Activated CD4-positive, alpha-beta memory T cell treated with anti-CD3 and anti-CD28 coated beads for 36 hours (primary cell): ENCODE measurements at places on chromosomes 16 and 17.

- no peak overlapping the region for H3K27ac ChIP-seq
- H3K36me3 ChIP-seq: peaks cover 21% of the 10 kb centered on the region
- no peaks in the 10 kb centered on the region for H3K27me3 ChIP-seq
- peaks cover 14% of the 10 kb centered on the region for H3K4me1 ChIP-seq
- H3K4me3 ChIP-seq: no peak overlapping the region
Observed at GRCh38 chr17:28173031-28173561, 130.6 kb downstream of the NLK start.

- no peaks in the 10 kb centered on the region for H3K36me3 ChIP-seq
- H3K27me3 ChIP-seq: peaks cover 26% of the 10 kb centered on the region
- no peak overlapping the region for H3K4me3 ChIP-seq
Observed at GRCh38 chr17:79562931-79563210, 48.0 kb downstream of the RBFOX3 start.

DNA sequence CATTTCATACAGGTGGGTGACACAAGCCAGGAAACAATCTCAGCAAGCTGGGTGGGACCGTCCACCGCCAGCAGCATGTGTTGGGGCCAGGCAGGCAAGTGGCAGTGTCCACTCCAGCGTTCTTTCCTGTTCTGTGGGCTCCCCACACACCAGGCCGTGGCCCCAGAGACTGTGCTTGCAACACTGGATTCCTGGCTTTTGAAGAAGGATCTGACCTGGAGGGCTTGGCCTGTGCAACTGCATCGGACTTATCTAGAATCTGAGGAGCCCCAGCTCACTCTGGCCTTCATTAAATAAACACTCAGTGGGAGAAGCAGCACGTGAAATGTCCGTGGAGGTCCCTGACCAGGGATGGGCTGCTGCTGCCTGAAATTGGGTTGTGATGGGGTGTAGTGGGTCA is 3.2 kb downstream of the KSR1 start:
- H3K4me1 ChIP-seq: peaks cover 64% of the 10 kb centered on the region
- peaks cover 3% of the 10 kb centered on the region for H3K36me3 ChIP-seq
- DNase-seq: no peak
- no peak overlapping the region for H3K27ac ChIP-seq

- H3K27ac ChIP-seq: no peak overlapping the region
- H3K4me1 ChIP-seq: no peaks in the 10 kb centered on the region
- no peak overlapping the region for H3K4me3 ChIP-seq
- no peaks in the 10 kb centered on the region for H3K36me3 ChIP-seq
Observed at GRCh38 chr17:82970067-82970466, 109.3 kb upstream of the METRNL start.

DNA sequence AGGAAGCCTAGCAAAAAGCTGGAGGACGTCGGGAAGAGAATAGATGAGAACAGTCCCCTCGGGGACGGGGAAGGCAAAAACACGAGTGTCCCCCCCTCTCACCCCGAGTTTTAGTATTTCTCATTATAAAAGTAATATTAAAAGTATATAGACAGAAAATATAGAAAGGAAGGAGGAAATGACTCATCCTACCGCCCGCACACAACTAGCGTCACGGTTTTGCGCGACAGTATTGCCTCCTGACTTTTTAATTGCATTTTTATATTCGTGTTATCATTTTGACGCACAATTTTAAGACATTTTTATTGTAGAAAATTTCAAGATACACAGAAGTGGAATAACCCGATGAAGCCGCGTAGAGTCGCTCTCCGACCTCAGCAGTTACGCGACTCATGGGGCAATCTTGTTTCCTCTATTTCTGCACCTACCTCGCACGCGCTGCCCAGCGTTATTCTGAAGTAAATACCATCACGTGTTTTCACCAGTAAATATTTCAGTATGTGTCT is 652 bp upstream of the SLC25A19 start:
- peak; percentile 85 for DNase-seq
- peaks cover 27% of the 10 kb centered on the region for H3K4me1 ChIP-seq
- peak overlapping the region; percentile 100 for H3K27ac ChIP-seq
- H3K4me3 ChIP-seq: peak overlapping the region; percentile 96
- H3K36me3 ChIP-seq: peaks cover 20% of the 10 kb centered on the region

DNA sequence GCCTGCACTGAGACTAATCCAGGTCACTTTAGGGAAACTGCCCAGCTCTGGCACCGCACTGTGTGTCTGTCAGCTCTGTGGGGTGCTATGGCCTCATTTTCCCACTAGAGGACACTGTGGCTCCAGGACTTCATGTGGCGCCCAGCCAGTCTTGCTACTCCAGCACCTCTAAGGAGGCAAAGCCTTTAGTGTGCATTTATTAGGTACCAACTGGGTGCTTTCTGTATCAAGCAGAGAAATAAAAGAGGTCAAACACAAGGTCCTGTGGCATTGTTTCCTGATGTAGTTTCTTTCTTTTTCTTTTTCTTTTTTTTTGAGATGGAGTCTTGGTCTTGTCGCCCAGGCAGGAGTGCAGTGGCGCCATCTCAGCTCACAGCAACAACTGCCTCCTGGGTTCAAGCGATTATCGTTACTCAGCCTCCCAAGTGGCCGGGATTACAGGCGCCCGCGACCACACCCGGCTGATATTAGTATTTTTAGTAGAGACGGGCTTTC is 12.5 kb upstream of the RHBDL3 start:
- peaks cover 5% of the 10 kb centered on the region for H3K27me3 ChIP-seq
- no peaks in the 10 kb centered on the region for H3K36me3 ChIP-seq
- no peak overlapping the region for H3K27ac ChIP-seq
- no peaks in the 10 kb centered on the region for H3K4me1 ChIP-seq

DNA sequence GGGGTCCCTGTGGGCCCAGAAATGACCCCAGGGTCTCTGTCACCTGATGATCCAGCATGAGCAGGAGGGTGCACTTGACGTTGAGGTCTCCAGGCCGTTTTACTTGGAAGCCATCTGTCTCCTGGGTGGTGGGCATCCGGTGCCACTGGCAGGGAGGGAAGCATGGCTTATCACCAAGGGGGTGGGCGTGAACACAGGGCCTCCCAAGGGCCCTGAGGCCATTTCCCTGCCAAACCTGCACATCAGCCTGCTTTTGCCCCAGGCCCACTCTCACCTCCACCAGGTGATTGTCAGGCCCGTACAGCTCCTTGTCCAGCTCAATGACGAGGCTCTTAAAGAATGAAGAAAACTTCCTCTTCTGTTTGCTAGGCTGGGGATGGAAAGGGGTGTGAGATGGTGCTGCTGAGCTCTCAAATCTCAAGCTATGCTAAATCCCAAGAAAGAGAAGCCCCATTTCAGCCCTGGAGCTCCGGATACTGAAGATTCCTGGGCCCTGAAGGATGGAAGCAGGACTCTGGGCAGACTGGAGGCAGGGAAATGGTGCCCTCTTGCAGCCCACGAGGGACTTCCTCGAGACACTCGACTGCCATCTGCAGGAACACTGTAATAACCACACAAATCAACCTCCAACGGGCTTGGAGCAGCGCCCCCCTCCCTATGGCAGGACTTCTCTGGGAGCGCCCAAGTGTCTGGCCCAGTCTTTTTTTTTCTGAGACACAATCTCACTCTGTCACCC is 7.1 kb upstream of the FTSJ3 start:
- H3K27ac ChIP-seq: peak overlapping the region; percentile 72
- peaks cover 47% of the 10 kb centered on the region for H3K4me1 ChIP-seq
- H3K36me3 ChIP-seq: peaks cover 49% of the 10 kb centered on the region
- H3K27me3 ChIP-seq: no peaks in the 10 kb centered on the region
- peak; percentile 82 for DNase-seq

GRCh38 chr16:61654962-61655361 is 381.3 kb downstream of the CDH8 start:
- H3K36me3 ChIP-seq: no peaks in the 10 kb centered on the region
- H3K4me3 ChIP-seq: no peak overlapping the region
- H3K4me1 ChIP-seq: no peaks in the 10 kb centered on the region
- DNase-seq: no peak

GRCh38 chr16:12681653-12682052 is 122.0 kb downstream of the CPPED1 start:
- no peaks in the 10 kb centered on the region for H3K27me3 ChIP-seq
- H3K4me1 ChIP-seq: peaks cover 14% of the 10 kb centered on the region
- DNase-seq: no peak
- H3K36me3 ChIP-seq: peaks cover 2% of the 10 kb centered on the region
- no peak overlapping the region for H3K27ac ChIP-seq

DNA sequence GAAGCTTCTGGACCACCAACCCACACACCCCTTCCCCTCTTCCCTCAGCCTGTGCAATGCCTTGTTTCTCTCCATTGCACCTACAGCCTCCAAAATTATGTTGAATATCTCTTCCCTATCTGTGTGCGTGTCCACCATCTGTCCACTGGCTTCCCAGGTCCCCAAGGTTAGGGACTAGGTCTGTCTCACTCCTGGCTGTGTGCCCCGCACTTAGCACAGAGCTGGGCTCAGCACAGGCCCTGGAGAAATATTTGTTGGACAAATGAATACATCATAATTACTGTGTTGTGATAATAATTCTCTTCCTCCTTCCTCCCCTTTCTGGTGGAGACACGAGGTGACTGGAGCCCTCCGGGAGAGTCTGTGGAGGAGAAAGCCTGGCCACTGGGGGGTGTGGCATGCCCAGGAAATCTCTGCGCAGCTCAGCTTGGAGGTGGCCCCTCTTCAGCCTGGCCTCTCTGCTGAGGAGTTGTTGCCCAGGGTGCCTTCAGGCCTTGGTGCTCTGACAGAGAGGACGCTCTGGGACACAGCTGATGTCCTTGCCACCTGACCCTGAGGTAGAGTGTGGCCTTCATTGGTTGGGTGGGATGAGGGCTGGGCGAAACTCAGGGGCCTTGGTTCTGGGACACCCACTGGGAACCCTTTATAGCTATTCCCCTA is 3.3 kb upstream of the BRD7 start:
- H3K27me3 ChIP-seq: peaks cover 6% of the 10 kb centered on the region
- H3K4me3 ChIP-seq: no peak overlapping the region
- peak; percentile 20 for DNase-seq
- H3K27ac ChIP-seq: no peak overlapping the region
- H3K4me1 ChIP-seq: peaks cover 17% of the 10 kb centered on the region

DNA sequence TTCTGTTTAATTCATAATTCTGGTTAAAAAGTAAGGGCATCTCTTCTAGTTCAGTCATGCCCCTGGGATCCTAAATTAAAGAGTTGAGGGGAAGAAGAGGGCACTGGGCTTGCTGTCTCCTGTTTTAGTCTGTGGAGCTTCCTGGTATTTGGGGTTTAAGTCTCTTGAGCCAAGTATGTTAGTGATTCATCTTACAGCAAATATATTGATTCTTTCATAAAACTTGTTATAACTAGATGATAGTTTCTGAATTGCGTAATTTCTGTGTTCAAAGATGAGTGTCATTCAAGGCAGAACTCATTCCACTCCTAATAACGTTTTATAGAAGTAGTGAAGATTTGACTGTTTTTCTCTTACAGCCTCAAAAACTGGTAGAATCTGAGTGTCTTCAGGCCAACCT is 1.7 kb downstream of the TXNDC17 start:
- H3K4me1 ChIP-seq: peaks cover 69% of the 10 kb centered on the region
- no peak for DNase-seq
- peaks cover 33% of the 10 kb centered on the region for H3K36me3 ChIP-seq
- peak overlapping the region; percentile 90 for H3K4me3 ChIP-seq
- no peaks in the 10 kb centered on the region for H3K27me3 ChIP-seq

- H3K4me1 ChIP-seq: no peaks in the 10 kb centered on the region
- no peak for DNase-seq
- H3K27me3 ChIP-seq: no peaks in the 10 kb centered on the region
- H3K27ac ChIP-seq: no peak overlapping the region
- no peak overlapping the region for H3K4me3 ChIP-seq
Observed at GRCh38 chr16:7316281-7316888, 16.3 kb upstream of the RBFOX1 start.

DNA sequence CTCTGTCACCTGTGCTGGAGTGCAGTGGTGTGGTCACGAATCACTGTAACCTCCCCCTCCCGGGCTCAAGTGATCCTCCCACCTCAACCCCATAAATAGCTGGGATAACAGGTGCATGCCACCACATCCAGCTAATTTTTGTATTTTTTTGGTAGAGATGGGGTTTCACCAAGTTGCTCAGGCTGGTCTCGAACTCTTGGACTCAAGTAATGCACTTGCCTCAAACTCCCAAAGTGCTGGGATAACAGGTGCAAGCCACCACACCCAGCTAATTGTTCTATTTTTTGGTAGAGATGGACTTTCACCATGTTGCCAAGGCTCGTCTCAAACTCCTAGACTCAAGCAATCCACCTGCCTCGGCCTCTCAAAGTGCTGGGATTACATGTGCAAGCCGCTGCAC is 86.5 kb downstream of the STH start:
- H3K4me3 ChIP-seq: no peak overlapping the region
- H3K36me3 ChIP-seq: peaks cover 16% of the 10 kb centered on the region
- no peaks in the 10 kb centered on the region for H3K27me3 ChIP-seq
- no peak for DNase-seq
- peaks cover 72% of the 10 kb centered on the region for H3K4me1 ChIP-seq

GRCh38 chr16:68229431-68230175 is 6.3 kb downstream of the ESRP2 start:
- H3K27me3 ChIP-seq: no peaks in the 10 kb centered on the region
- H3K36me3 ChIP-seq: peaks cover 4% of the 10 kb centered on the region
- no peak overlapping the region for H3K4me3 ChIP-seq
- peak; percentile 62 for DNase-seq
- H3K27ac ChIP-seq: peak overlapping the region; percentile 43

DNA sequence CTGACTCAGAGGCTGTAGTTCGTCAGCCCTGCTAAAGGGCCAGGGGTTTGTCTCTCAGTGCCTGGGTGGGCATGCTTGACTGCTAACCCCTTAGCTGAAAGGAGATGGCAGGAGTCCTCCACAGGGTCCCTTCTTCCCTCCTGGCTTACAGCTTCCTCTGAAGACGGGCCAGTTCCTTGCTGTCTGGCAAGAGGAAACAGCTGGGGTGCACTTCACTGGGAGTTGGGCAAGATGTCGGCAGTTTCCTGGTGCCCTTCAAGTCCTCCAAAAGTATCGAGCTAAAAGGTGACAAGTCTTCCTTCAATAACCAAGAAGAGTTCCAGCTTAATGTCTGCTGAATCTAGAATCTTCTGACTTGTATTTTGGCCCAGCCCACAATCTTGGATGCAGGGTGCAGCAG is 23.4 kb downstream of the NUP85 start:
- no peaks in the 10 kb centered on the region for H3K27me3 ChIP-seq
- no peak for DNase-seq
- H3K27ac ChIP-seq: no peak overlapping the region
- peaks cover 4% of the 10 kb centered on the region for H3K4me1 ChIP-seq
- no peak overlapping the region for H3K4me3 ChIP-seq

- no peak for DNase-seq
- no peak overlapping the region for H3K4me3 ChIP-seq
- H3K4me1 ChIP-seq: no peaks in the 10 kb centered on the region
- H3K27me3 ChIP-seq: peaks cover 2% of the 10 kb centered on the region
Observed at GRCh38 chr17:13462673-13463124, 139.0 kb downstream of the HS3ST3A1 start.

GRCh38 chr17:60652454-60653247 is 25.0 kb upstream of the BCAS3 start:
- H3K4me3 ChIP-seq: no peak overlapping the region
- peaks cover 23% of the 10 kb centered on the region for H3K36me3 ChIP-seq
- no peak overlapping the region for H3K27ac ChIP-seq

- H3K4me3 ChIP-seq: no peak overlapping the region
- DNase-seq: no peak
- H3K27ac ChIP-seq: no peak overlapping the region
- no peaks in the 10 kb centered on the region for H3K36me3 ChIP-seq
Observed at GRCh38 chr17:39118674-39119419, 32.6 kb downstream of the PLXDC1 start.

GRCh38 chr17:7834957-7835813 is 1.2 kb downstream of the KDM6B start:
- no peaks in the 10 kb centered on the region for H3K27me3 ChIP-seq
- DNase-seq: peak; percentile 95
- H3K4me3 ChIP-seq: peak overlapping the region; percentile 90
- H3K4me1 ChIP-seq: peaks cover 43% of the 10 kb centered on the region
- H3K27ac ChIP-seq: peak overlapping the region; percentile 95

- no peak overlapping the region for H3K27ac ChIP-seq
- no peaks in the 10 kb centered on the region for H3K36me3 ChIP-seq
- peaks cover 26% of the 10 kb centered on the region for H3K4me1 ChIP-seq
Observed at GRCh38 chr16:85982563-85982939, 83.6 kb downstream of the IRF8 start.
